Activated T-cell treated with anti-CD3 and anti-CD28 coated beads for 1 hour (primary cell): ENCODE measurements at places on chromosomes 11 and 22.

DNA sequence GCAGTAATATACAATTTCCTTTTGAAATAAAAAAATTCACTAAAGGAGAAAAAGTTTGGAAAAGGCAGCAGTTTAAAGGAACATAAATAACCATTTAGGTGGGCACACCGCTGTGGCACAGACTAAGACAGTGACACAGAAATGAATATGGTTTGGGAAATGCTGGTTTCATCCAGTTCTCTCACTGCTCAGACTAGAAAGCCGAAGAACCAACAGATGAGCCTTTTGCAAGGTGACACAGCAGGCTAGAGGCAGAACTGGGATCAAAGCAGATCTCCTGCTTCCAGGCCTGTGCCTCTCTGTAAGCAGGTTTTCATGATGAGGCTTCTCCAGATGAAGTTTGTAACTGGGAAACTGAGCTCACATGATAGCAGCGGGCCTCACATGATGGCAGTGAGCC, 380.0 kb upstream of the NARS2 start:
- DNase-seq = no peak

DNA sequence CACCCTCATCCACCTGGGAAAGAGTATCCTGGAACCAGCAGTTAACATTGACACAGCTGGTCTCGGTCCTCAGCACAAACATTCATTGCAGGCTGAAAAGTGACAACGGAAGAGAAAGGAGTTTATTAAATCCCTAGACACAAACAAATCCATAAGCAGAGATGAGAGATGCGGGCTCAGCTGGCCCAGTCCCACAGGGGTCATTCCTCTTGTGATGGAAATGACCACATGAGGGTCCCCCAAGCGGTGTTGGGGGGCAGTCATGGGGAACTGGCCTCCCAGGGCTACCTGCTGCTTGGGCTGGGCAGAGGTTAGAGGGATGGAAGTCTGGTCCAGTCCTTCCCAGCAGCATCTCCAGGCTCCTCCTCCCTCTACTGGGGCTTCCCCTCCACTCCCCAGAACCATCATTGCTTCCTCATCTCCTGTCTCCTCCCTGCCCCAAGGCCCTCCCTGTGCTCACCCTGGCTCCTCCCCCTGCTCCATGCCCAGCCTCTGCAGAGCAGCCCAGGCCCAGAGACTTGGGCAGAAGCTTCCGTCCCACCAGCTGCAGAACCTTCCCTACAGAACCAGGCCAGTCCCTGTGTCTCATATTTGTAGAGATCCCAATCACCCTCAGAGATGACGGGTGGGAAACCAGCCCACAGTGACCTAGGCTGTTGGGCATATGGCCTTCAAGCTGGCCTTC, 5.4 kb upstream of the IGLL5 start:
- DNase-seq = no peak

DNA sequence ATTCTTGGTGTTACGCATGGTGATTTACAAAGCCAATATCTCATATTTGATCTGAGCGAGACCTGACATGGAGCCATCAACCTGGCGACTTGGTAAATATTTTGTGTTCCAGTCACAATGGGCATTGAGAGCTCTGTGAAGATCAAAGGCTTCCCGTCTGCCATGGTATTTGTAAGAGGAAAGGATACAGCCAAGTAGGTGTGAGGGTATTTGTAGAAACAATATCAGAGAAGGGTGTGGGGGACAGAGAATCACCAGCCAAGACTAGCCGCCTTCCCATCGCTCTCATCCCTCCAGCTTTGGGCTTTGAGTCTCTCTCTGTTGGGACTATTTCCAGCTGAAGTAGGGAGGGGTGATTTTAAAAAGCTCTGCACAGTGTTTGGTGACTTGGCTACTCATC, 173.4 kb upstream of the BDNF start:
- DNase-seq = no peak

GRCh38 chr11:128678024-128678423, 15.8 kb upstream of the FLI1 start:
- DNase-seq = no peak

- DNase-seq = no peak
Measured at GRCh38 chr22:50057278-50058060, 629 bp downstream of the TTLL8 start.
